ENCODE measurements at places on chromosomes 12 and 14.

- no peak for DNase-seq
Observed at GRCh38 chr14:22112004-22112403, 438.4 kb upstream of the OR4E1 start.

DNA sequence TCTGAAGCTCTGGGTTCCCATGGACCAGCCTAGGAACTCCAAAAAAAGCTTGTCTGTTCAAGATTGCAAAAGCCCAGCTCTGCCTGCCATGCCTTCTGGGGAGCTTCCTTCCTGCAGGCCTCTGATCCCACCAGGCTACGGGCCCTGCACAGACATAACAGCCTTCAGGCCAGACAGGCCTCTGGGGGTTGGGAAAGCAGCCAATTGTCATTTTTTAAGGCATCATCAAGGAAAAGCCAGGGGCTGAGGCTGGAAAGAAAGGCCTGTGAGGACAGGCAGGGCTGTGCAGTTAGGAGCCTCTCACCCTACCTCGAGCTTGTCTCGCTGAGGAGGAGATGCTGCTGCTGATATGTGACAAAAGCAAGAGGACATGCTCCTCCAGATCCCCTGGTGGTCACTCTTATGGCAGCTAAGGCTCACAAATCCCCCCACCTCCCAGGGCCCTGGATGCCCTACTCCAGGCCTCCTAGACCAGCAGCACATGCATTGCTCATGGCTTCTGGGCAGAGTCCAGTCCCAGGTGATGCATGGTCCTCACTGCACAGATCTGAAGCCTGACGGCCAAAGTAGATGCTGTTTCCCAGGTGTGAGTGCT, 2.9 kb downstream of the TMEM229B start:
- no peak for DNase-seq

GRCh38 chr14:51444353-51445000, 204.4 kb downstream of the TMX1 start:
- DNase-seq, result no peak

DNA sequence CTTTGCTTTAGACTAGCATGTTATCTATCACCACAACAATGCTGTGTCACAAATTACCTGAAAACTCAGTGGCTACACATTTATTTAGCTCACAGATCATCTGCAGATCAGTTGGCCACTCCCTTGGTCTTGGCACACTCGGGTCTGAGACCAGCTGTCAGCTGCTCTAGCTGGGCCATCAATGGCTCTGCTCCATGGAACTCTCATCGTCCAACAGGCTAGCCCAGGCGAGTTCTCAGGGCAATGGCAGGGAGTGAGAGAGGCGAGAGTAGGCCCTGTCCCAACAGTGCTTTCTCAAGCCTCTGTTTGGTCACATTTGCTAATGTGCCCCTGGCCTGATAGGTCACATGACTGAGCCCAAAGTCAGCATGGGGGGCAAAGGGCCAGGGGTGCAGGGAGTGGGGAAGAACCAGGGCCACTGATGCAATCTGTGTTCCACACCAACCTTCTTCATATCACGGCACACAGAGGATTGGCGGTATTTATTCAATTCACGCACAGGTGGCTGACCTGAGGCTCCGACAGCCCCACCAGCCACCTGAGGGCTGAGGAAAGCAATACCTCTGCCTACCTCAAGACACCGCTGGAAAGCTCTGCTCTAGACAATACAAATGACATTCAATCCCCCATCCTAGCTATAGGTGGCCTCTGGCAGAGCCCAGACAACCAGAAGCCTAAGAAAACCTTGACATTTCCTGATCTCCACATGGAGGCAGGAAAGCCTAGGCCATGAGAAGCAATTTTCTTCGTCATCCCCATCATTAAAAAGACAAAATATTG, 82.5 kb downstream of the NT5DC3 start:
- no peak for DNase-seq

GRCh38 chr14:59882957-59883356, 12.4 kb upstream of the RTN1 start:
- no peak for DNase-seq

DNA sequence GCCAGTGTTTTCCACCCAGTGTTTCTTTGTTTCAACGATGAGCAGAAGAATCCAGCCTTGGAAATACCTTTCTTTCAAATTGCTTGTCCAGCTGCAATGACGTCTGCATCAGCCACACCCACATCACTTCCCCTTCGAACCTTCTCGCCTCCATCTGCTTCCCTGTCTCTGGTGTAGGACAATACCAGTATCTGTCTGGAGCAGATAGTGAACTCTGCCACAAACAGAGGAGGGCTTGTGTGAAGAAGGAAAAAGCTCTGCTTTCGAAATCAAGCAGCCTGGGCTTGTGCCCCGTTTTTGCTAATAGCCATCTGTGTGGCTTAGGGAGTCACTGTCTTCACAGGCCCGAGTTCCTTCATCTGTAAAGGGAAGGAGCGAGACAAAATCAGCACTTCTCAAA, 415.4 kb downstream of the ZFP36L1 start:
- no peak for DNase-seq

DNA sequence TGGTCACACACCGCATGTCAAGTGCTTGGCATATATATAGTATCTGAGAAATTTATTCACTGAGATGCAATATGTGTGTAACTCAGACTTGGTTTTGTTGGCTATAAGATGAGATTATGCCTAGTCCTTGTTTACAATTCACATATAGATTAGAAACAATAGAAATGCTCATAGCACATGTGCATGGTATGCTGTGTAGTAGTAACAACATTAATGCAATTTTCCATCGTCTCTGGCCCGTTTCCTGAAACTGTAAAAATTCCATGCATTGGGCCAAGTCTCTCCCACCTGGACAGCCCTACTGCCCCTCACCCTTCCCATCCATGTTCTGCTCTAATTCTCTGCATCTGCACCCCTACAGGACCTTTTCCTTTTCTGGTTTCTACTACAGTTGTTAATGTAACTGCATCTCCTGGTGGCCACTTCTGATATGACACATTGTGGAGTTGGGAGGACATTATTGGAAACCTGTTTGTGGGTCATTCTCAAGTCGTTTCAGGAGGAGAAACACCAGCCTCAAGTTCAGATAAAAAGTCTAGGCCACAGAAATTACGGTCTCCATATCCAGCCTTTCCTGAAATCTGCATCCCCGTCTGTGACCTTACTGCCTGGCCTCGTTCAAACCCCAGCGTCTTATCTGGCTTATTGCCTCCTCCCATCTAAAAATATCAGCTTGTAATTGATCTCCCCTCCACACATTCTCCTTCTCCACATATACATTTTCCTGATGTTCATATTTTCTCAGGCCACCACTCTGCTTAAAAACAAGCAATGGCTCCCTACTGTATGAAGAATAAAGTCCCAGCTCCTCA, 37.5 kb downstream of the EMP1 start:
- DNase-seq, result peak; percentile 11

GRCh38 chr12:131067981-131068851, 114.5 kb downstream of the ADGRD1 start:
- DNase-seq, result no peak

GRCh38 chr12:38614171-38614570, 291.2 kb downstream of the CPNE8 start:
- no peak for DNase-seq

GRCh38 chr14:58963873-58964597, 224.4 kb upstream of the DAAM1 start:
- DNase-seq, result no peak

GRCh38 chr14:105926373-105927095, 400.2 kb downstream of the TMEM121 start:
- no peak for DNase-seq
